Body of pancreas (tissue), 4 donors: ENCODE measurements at places on chromosomes 4 and X. TPM values are rescaled to one million over a fixed set of nuclear protein-coding genes. Genes with fewer than 3 reads are reported as not detected.

Gene ADGRG2
- total RNA-seq, result 1.0 TPM

DNA sequence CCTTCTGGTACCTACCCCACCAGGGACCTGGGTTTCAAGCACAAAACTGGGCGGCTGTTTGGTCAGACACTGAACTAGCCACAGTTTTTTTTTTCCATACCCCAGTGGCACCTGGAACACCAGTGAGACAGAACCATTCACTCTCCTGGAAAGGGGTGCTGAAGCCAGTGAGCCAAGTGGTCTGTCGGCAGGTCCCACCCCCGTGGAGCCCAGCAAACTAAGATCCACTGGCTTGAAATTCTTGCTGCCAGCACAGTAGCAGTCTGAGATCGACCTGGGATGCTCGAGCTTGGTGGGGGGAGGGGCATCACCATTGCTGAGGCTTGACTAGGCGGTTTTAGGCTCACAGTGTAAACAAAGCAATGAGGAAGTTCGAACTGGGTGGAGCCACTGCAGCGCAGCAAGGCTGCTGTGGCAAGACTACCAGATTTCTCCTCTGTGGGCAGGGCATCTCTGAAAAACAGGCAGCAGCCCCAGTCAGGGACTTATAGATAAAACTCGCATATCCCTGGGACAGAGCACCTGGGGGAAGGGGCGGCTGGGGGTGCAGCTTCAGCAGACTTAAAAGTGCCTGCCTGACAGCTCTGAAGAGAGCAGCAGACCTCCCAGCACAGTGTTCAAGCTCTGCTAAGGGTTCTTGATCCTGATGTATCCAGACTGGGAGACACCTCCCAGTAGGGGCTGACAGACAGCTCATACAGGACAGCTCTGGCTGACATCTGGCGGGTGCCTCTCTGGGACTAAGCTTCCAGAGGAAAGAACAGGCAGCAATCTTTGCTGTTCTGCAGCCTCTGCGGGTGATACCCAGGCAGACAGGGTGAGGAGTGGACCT is 223.0 kb downstream of the COX18 start:
- H3K27ac ChIP-seq, result no peak overlapping the region
- H3K4me3 ChIP-seq, result no peak overlapping the region
- no peaks in the 10 kb centered on the region for H3K27me3 ChIP-seq
- H3K4me1 ChIP-seq, result no peaks in the 10 kb centered on the region
- no peak for DNase-seq
- no peaks in the 10 kb centered on the region for H3K36me3 ChIP-seq

GRCh38 chrX:63784346-63784901 is 590 bp downstream of the ARHGEF9 start:
- H3K36me3 ChIP-seq, result no peaks in the 10 kb centered on the region
- no peak for DNase-seq
- H3K27ac ChIP-seq, result no peak overlapping the region
- H3K4me1 ChIP-seq, result no peaks in the 10 kb centered on the region
- no peak overlapping the region for H3K4me3 ChIP-seq

Gene PTTG2
- total RNA-seq, result 9.2 TPM

Gene HTT
- total RNA-seq, result 40.5 TPM

Gene TMPRSS11B
- total RNA-seq, result not detected

DNA sequence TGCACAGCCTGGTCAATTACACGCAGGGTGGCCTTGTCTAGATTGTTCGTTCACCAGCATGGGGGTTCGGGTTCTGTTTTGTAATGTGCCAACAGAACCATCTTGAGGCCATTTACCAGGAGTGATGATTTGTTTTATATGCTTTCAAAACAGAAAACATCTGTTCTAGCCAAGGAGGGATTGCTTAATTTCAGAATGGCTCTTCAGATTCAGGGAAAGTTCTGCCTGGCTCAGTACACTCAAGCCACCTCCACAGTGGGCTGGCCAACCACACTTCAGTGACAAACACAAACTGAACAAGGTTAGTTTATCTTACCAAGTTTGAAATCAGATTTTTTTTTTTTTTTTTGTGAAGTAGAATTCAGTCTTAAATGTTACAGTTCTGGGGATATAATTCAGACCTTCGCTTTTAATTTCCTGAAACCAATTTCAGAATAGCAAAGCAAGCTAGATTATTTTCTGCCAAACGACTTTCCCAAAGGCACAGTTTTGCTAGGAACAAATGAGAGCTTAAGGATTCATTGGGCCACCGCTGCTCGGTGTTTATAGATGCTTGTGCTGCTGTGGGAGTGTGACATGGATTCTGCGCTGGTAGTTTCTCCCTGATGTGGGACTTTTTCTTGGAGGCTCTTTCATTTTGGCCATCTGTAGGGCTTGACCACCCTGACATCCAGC is 23.4 kb downstream of the SMS start:
- H3K36me3 ChIP-seq, result no peaks in the 10 kb centered on the region
- H3K4me1 ChIP-seq, result no peaks in the 10 kb centered on the region
- H3K27me3 ChIP-seq, result no peaks in the 10 kb centered on the region
- no peak overlapping the region for H3K4me3 ChIP-seq

- no peak overlapping the region for H3K27ac ChIP-seq
- no peak overlapping the region for H3K4me3 ChIP-seq
- no peaks in the 10 kb centered on the region for H3K36me3 ChIP-seq
Measured at GRCh38 chrX:137052643-137053235, 18.9 kb upstream of the GPR101 start.

Gene PALLD
- 46.8 TPM for total RNA-seq

DNA sequence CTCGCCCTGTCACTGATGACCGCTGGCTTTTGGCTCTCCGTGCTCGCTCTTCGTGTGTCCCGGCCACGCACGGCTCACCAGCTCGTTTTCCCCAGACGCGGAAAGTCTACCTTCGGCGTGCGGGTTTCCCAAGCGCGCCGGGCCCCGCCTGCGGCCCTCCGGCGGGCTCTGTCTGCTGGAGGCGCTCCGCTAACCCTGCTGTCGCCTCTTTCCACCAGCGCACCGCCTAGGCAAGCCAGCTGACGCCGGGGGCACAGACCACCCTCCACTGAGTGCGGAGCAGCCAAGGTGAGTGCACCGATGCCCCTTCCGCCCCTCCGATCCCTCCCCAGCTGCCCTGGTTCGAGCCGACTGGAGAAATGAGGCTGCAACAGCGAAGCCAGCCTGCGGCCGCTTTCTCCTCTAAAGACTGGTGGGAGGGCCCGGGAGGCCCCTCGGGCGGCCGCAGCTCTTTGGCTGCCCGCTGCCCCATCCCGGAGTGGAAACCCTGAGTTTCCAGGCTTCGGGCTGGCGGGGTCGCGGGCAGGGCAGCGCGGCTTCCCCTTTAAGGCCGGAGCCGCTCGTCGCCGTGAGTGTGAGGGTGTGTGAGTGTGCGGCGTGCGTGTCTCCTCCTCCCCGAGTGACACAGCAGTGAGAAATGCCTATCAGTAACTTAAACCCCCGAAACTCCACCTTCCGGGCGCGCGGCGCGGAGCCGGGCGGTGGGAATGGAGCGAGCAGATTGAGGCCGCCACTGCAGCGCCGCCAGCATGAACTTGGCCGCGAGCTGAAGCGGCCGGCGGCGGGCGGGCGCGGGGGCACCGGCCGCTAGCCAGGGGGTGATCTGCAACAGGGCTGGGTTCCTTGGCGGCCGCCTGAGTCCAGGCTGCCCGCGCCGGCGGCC is at the start of gene MAMLD1:
MAMLD1 (plus strand) TSS at position 719 of the 883 bp plus-strand sequence. CDS start 82,200 bp downstream, outside the sequence.
- peaks cover 21% of the 10 kb centered on the region for H3K4me1 ChIP-seq
- H3K36me3 ChIP-seq, result no peaks in the 10 kb centered on the region
- H3K27ac ChIP-seq, result peak within 1 kb of the TSS; percentile 28

DNA sequence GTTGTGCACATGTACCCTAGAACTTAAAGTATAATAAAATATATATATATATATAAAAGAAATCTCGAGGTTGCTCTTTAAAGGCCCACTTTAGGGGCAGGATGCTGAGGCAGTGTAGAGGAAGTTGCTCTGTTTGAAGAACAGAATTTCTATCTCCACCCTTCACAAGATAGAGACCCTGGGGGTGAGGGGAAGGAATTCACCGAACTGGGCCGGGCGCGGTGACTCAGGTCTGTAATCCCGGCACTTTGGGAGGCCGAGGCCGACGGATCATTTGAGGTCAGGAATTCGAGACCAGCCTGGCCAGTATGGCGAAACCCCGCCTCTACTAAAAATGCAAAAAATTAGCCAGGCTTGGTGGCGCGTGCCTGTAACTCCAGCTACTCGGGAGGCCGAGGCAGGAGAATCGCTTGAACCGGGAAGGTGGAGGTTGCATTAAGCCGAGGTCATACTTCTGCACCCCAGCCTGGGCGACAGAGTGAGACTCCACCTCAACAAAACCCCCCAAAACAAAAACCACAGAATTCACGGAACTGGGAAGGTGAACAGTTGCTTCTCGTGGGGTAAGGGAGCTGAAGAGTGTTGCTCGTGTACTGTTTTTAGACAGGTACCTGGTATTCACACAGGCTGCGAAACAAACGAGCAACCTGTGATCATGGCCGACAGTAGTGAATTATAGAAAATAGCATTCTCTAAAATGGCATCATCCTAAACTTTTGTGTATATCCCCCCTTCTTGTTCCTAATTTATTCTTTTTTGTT is 6.2 kb downstream of the PLAC8 start:
- H3K27me3 ChIP-seq, result no peaks in the 10 kb centered on the region
- H3K27ac ChIP-seq, result no peak overlapping the region
- no peak for DNase-seq
- no peaks in the 10 kb centered on the region for H3K36me3 ChIP-seq
- H3K4me1 ChIP-seq, result peaks cover 13% of the 10 kb centered on the region

DNA sequence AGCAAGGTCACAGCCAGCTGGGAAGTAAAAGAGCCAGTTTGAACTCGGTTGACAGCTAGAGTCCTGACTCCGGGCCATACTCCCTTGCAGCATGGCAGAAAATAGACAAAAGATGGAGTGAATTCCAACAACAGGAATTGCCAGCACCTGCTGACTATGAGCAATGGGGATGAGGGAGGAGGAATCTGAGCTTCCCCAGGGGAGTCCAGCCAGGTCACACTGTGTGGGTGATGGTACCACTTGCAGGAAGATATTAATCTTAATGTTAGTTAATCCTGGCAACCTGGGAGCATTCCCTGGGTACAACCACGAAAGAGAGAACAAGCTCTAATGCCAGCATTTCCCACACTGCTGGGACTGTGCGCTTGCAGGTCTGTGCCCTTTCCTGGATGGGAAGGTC is 48.1 kb upstream of the S100G start:
- DNase-seq, result no peak
- H3K4me3 ChIP-seq, result no peak overlapping the region
- no peaks in the 10 kb centered on the region for H3K27me3 ChIP-seq

DNA sequence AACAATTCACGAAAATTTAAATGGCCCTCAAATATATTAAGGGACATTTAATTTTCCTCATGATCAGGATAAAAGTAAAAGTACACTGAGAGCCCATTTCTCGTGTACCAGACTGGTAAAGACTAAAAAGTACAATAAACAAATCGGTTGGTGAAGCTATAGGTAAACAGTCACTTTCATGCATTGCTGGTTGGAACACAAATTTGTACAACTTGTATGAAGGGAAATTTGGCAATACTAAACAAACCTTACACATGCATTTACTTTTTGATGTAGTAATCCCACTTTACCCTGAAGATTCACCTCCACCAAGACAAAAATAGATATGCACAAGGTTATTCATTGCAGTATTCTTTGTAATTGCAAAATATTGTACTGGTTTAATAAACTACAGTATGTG is 31.4 kb upstream of the MBNL3 start:
- H3K27ac ChIP-seq, result no peak overlapping the region
- no peaks in the 10 kb centered on the region for H3K36me3 ChIP-seq
- DNase-seq, result no peak
- no peak overlapping the region for H3K4me3 ChIP-seq

Gene COL25A1
- 0.99 TPM for total RNA-seq

DNA sequence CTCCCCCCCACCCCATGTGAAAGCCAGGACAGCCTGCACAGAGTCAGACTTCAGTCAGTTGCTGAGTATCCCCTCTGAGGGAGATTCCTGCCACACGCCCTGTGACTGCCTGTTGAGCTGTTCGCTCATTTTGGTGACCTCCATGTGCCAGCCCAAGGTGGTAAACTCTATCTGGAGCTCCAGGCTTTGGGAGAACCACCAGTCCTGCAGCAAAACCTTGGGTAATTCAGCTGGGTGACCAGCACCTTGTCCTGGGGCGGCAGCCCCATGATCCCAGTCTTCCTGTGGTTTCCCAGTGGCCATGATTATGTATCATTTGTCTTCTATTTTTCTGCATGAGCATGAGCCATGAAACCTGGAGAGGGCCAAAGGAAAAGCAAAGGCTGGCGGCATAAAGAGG is 73.4 kb downstream of the NBDY start:
- H3K27ac ChIP-seq, result peak overlapping the region; percentile 60
- H3K4me3 ChIP-seq, result no peak overlapping the region
- H3K4me1 ChIP-seq, result peaks cover 8% of the 10 kb centered on the region
- H3K36me3 ChIP-seq, result no peaks in the 10 kb centered on the region
- no peaks in the 10 kb centered on the region for H3K27me3 ChIP-seq

GRCh38 chr4:5474756-5475155 is 233.6 kb downstream of the EVC2 start:
- no peaks in the 10 kb centered on the region for H3K27me3 ChIP-seq
- H3K36me3 ChIP-seq, result no peaks in the 10 kb centered on the region
- DNase-seq, result no peak
- H3K4me3 ChIP-seq, result no peak overlapping the region

Gene DMD
- total RNA-seq, result 38.6 TPM

- no peak for DNase-seq
- no peaks in the 10 kb centered on the region for H3K4me1 ChIP-seq
- no peak overlapping the region for H3K27ac ChIP-seq
- H3K36me3 ChIP-seq, result no peaks in the 10 kb centered on the region
- no peaks in the 10 kb centered on the region for H3K27me3 ChIP-seq
Measured at GRCh38 chr4:147355032-147355656, 125.8 kb upstream of the EDNRA start.

DNA sequence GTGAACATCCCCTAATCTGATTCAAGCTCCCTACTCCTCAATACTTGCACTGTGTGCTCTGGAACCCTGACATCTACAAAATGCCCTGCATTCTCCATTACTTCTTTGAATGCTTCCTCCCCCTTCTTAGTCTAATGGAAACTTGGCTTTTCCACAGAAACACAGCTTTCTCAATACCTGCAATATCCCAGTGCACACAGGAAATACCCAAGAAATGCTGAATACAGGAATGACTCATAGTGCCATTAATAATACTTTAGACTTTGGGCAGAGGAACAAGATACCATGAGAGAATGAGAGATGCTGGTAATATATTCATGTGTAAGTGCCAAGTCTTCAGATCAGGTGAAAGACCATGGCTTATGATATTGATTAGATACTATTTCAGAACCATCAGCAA is 5.6 kb downstream of the QRFPR start:
- H3K4me3 ChIP-seq, result no peak overlapping the region
- H3K27me3 ChIP-seq, result no peaks in the 10 kb centered on the region

Gene SLC34A2
- 7.3 TPM for total RNA-seq

Gene TKTL2
- total RNA-seq, result not detected

Gene TMPRSS11A
- not detected for total RNA-seq

- H3K4me1 ChIP-seq, result peaks cover 13% of the 10 kb centered on the region
- DNase-seq, result no peak
- no peak overlapping the region for H3K4me3 ChIP-seq
- H3K27me3 ChIP-seq, result no peaks in the 10 kb centered on the region
Measured at GRCh38 chr4:8167291-8167690, 8.7 kb upstream of the ABLIM2 start.

Gene FRMD7
- total RNA-seq, result not detected
